Adrenal gland (tissue), 19 donors: ENCODE measurements at places on chromosomes 7 and 10. TPM values are rescaled to one million over a fixed set of nuclear protein-coding genes. Genes with fewer than 3 reads are reported as not detected.

ITPRID1 gene
- polyA plus RNA-seq: not detected

FAM204A gene
- 26.6 TPM for polyA plus RNA-seq

METTL2B gene
- 7.1 TPM for polyA plus RNA-seq

SPDYE6 gene
- polyA plus RNA-seq: not detected

MMP21 gene
- 0.27 TPM for polyA plus RNA-seq

SORCS1 gene
- polyA plus RNA-seq: 1.1 TPM

ADAMTS14 gene
- 0.07 TPM for polyA plus RNA-seq

RSPH10B2 gene
- polyA plus RNA-seq: 0.44 TPM
